ENCODE measurements at places on chromosomes 7 and 10. TPM values are rescaled to one million over a fixed set of nuclear protein-coding genes. Genes with fewer than 3 reads are reported as not detected.

The GPR26 gene
- not detected for total RNA-seq

- peak; percentile 32 for DNase-seq
- H3K27ac ChIP-seq = peak within 1 kb of the TSS; percentile 49
Observed at GRCh38 chr10:11611248-11612020, at the start of gene USP6NL. TSS of gene USP6NL (minus strand) at chr10:11611650. CDS start at chr10:11597634, 14,016 bp downstream.

GRCh38 chr7:90574146-90574819, 21.8 kb upstream of the CDK14 start:
- H3K27ac ChIP-seq = no peak overlapping the region
- H3K4me1 ChIP-seq = no peaks in the 10 kb centered on the region
- peaks cover 3% of the 10 kb centered on the region for H3K27me3 ChIP-seq
- no peaks in the 10 kb centered on the region for H3K36me3 ChIP-seq
- DNase-seq = no peak
- H3K4me3 ChIP-seq = no peak overlapping the region

GRCh38 chr7:148882841-148883265, 1.2 kb downstream of the EZH2 start:
- peaks cover 9% of the 10 kb centered on the region for H3K4me1 ChIP-seq
- no peaks in the 10 kb centered on the region for H3K36me3 ChIP-seq
- peak overlapping the region; percentile 86 for H3K27ac ChIP-seq
- DNase-seq = no peak

- H3K27ac ChIP-seq = no peak overlapping the region
- DNase-seq = no peak
- H3K4me1 ChIP-seq = no peaks in the 10 kb centered on the region
- H3K4me3 ChIP-seq = no peak overlapping the region
Observed at GRCh38 chr10:114061789-114062188, 18.1 kb downstream of the ADRB1 start.

DNA sequence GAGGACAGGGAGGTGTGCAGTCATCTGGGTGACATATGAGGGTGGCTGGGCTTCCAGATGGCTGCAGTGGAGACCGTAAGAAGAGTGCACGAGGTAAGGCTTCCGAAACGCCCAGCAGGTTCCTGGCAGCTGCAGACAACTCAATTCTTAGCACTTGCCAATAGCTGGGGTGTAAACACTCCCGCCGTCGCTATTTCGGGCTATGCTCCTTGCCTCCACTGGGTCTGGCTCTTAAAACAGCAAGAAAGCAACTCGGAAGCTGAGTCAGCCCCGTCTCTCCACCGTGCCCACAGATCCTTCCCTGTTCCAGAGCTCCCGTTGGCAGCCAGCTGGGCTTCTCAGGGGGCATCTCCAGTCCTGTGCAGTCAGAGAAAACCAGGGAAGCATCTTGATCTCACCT, 6.1 kb upstream of the PDGFA start:
- no peak overlapping the region for H3K27ac ChIP-seq
- no peak for DNase-seq
- no peak overlapping the region for H3K4me3 ChIP-seq
- H3K4me1 ChIP-seq = peaks cover 25% of the 10 kb centered on the region
- H3K27me3 ChIP-seq = peaks cover 68% of the 10 kb centered on the region

DNA sequence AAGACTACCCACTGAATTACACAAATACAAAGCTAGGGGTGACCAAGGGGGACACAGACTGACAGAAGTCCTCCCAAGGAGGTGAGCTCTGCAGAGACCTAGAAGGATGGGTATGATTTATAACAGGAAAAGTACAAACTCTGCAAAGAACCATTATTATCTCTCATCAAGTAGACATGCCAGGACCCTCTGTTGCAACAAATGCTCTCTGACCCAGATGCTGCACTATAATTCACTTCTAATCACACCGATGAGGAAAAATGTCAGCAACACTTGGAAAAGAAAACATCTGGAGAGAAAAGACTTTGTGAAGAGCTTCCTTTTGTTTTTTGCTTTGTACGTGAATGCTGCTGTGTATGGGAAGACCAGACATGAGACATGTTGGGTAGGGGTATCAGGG, 178.3 kb upstream of the PDE1C start:
- H3K27me3 ChIP-seq = no peaks in the 10 kb centered on the region
- DNase-seq = no peak
- no peaks in the 10 kb centered on the region for H3K36me3 ChIP-seq

DNA sequence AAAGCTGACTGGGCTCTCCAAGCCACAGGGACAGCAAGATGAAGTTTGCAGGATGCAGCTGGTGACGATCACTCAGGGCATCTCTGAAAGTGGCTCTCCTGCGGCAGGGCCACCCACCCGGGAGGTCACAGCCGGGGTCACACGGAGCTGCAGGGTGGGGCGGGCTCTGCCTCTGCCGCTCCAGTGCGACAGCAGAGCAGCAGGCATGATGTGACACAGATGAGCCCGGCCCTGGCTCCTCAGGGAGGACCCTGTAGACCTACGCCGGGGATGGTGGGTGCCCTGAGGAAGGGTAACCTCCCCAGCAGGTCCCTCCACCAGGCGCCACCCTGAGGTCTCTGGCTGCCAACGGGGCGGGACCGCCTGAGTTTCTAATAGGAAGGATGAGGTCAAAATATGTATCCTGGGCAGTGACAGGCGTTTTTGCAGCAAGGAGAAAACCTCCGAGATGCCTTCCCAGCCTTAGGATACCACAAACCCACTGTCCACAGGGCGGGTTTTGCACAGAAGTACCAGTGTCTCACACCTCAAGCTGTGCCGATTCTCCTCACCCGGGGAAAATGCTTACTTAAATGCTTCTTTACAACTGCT, 114.8 kb upstream of the DIP2C start:
- no peaks in the 10 kb centered on the region for H3K36me3 ChIP-seq
- H3K27ac ChIP-seq = no peak overlapping the region
- no peak overlapping the region for H3K4me3 ChIP-seq

Measured in T-cell (primary cell).